ENCODE measurements at places on chromosomes 7 and 10. TPM values are rescaled to one million over a fixed set of nuclear protein-coding genes. Genes with fewer than 3 reads are reported as not detected.

- no peak for DNase-seq
Observed at GRCh38 chr7:13898957-13899670, 90.4 kb downstream of the ETV1 start.

DNA sequence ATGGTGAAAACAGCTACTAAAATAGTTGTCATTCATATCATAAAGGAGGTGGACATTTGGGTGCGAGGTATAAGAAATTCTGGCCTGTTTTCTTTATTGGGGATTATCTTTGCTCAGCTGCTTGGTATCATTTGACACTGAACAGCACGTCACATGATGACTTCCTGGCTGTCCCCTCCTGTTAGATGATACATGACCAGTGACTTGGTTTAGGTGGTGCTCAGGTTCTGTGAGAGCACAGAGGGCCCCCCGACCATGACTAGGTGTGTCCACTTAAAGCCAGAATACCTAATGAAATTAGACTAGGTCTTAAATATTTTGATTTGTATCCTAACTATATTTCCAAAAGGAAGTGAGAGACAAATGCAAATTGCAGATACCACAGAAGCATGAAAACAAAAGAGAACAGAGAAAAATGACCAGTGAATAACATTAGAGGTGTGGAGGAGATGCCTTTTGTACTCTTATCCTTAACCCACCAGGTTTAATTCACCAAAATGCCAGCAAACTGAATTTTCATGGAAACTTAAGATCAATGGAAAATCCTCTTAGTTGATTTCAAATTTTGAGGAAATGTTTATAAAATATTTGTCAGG lies 50.6 kb upstream of the GJD4 start:
- no peak for DNase-seq

DNA sequence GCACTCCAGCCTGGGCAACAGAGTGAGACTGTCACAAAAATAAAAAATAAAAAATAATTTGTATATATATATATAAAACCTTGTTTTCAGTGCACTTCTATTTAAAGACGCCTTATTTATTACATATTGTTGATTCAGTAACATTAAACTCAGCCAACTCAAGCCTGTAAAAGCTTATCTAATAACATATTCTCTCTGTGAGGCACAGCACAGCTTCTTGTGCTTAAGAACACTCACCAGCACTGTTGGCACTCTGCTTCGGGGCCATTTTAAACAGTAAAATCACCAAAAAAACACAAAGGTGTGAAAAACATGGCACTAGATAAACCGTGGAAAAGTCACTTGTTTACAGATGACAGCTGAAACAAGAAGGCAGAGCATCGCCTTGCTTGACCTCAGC lies 89.0 kb upstream of the C10orf90 start:
- DNase-seq = no peak

DNA sequence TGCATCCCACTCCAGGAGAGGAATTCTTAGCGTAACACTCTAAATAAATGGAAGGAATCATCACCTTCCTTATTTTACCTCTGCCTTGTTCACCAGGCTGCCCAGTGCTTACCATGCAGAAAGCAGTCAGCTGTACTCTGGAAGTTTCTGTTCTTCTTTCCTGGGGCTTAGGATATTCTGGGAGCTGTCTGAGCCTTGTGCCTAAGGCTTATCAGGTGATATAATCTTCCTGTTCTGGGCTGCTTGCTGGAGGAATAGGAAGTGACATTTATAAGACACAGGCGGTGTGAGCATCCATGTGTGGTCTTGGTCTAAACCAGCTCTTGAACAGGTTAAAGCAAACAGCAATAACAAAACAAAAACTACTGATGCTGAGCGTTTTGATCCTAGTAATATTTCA lies 13.5 kb downstream of the KCTD7 start:
- no peak for DNase-seq

DNA sequence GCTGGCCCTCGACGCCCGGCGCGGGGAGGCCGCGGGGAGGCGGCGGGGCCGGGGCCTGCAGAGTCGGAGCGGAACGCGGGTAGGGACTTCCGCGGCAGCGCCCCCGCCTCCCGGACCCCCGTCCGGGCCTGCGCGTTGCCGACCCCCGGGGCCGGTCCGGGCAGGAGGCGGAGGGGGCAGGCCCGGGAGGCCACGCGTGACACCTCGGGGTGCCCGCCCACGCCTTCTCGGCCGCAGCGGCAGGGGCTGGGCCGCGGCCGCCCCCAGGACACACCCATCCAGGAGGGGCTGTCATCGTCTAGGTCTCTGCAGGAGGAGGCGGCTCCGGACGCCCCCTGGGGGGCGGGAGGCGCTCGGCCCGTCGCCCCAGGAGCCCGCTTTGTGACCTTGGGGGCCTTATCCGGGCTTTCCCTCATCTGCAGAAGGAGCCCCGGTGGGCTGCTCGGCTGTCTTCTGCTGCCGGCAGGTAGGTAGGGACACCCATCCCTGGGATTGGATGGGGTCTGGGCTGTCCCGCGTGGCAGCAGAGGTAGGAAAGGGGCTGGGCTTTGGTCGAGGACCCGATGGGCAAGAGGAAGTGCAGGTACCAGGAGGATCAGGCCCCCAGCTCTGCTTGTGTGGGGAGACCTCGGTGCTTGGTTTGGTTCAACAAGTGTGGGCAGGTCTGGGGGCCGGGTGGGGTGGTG lies 569 bp downstream of the ZNF316 start:
- DNase-seq = peak; percentile 67

- DNase-seq = no peak
Observed at GRCh38 chr10:132636358-132636757, 98.8 kb downstream of the INPP5A start.

DNA sequence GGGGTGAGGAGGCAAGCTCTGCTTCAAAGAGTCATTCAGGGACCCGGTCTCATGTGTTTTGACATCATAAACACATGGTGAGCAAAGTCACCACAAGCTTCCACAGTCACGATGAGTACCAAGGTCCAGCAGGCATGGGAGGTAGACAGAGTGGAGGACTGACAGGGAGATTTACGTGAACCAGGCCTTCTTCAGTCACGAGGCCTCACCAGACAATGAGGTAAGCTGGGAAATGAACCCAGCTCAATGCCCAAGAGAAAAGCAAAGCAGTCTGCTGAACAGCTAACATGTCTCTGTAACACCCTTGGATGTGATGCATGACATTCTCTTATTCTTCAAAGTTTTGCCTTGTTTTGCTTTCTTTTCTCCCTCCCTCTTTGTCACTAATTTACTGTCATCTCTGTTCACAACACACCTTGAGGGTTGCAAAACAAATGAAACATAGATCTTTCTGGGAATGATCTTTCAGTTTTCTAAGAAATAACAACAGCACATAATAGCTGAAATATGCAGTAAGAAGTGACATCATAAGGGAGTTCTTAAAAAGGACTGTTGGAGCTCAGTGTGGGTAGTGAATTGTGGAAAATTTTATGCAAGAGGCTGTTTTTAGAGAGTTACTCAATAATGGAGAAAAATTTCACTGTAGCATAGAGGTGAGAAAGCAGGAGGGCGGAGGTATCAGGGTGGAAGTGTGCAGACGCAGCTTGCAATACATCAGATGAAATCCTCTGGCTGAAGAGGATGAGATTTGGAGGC lies 9.0 kb downstream of the PPP1R17 start:
- no peak for DNase-seq

DNA sequence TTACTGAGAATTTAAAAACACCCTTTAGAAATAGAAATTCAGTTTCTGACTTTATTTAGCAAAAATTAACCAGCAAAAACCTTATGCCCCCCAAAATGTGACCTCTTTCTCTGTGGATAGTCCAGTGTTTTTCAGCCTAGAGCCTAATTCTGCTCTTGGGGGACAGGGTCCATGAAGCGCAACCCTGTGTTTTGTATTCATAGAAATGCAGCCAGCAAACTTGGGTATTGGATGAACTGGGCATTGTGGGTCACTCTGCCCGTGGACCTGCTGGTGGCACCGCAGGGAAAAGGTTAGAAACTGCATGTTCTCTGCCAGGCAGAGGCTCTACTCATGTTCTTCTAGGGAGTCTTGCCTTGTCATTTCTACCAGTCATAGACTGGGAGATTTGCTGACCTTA lies 787.4 kb upstream of the C7orf33 start:
- DNase-seq = no peak

GRCh38 chr7:80288175-80289122 lies 153.8 kb downstream of the GNAI1 start:
- DNase-seq = peak; percentile 36

DNA sequence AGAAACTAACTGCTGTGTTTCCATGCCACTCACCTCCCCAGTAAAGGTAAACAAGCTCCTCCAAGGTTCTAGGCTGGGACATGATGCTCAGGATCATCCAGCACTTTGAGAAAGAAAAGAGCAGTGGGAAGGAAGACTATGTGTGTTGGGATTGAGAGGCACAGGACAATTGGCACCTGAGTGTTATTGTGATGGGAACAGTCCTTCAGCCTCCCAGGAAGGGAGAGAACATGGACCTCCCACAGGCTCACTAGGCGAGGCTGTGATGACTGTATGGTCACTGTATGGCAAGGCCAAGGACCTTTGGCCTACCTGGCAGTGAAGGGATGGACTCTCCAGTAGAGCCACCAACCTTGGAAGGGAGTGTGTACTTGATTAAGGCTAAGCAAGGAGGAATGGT lies 123.2 kb upstream of the UNC5B start:
- DNase-seq = no peak

DNA sequence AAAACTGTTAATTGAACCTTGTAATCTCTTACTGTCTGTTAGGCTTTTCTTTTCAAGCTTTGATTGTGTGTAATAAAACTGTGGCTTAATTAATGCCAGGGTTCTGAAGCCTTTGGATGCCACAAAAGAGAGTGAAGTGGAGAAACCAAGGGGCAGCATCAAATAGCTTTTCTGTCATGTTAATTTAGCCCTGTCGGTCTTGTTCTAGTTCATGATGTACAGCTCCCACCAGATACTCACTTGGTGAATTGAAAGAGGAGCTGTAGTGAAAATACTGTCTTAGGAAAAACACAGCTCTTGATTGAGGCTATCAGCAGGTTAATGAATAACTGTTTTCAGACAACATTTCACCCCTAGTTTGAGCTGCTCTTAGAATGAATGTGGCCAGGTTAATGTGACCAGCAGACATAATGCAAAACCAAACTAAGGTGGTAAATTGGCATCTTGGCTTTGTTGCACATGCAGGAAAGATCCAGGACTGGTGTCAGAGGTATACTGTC lies 94.2 kb downstream of the POLL start:
- no peak for DNase-seq

GRCh38 chr7:66442385-66442784 lies 186.3 kb upstream of the KCTD7 start:
- DNase-seq = no peak

- no peak for DNase-seq
Observed at GRCh38 chr10:69490876-69491275, 39.6 kb downstream of the TSPAN15 start.

- no peak for DNase-seq
Observed at GRCh38 chr10:119090968-119091367, 10.4 kb upstream of the EIF3A start.

DNA sequence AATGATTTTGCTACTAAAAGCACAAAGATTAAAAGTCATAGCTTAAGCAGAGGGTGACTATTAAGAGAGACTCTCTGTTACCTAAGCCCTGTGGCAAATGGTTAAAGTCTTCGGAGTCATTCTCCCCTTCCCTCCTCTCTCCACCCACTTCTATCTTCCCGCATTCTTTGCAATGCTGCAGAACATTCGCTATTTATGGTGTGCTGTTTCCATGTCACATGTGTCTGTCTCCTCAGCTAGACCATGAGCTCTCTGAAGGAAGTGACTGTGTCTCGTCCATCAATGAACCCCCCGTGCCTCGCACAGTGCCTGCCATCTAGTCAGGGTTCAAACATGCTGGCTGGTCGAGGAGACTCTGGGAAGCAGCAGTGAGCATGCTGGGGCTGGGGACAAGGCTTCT lies 272.4 kb downstream of the USP6NL start:
- no peak for DNase-seq

- no peak for DNase-seq
Observed at GRCh38 chr7:91776171-91776570, 104.3 kb downstream of the MTERF1 start.

DNA sequence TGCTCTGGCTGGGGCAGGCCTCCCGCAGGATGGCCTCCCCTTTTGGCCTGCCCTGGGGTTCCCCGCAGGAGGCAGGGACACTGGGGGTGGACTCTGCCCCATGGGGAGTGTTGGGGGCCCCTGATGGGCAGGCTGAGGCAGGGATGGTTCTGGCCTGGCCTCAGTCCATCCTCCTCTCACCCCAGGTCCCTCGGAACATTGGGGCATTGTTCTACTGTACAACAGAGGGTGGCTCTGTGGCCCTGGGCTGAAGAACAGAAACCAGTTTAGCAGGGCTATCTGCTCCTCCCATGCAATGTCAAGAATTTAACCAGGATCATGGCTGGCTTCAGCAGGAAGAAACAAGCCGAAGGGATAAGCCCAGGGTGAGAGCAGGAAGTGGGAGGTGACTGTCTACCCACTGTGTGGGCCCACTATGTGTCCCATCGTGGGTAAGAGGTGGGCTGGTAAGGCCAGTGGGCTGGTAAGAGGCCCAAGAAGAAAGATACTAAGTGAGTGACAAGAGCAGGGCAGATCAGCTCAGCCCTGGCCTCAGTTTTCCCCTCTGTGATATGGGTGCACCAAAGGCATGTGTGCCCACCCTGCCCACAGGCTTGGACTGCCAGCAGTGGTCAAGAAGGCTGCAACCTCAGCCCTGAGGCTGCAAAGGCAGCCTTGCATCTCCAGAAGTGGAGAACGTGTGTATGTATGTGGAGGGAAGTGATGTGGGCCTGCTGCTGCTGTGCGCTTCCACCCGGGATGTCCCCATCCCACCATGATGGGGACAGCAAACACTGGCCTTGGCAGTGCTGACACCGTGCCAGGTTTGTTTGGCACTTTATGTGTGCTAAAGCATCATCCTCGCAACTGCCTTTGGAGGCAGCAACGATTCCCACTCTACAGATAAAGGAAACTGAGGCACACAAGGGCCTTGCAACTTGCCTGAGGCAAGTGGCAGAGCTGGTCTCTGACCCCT lies 138.9 kb downstream of the SH3PXD2A start:
- peak; percentile 35 for DNase-seq

SRI gene
- total RNA-seq = 169 TPM

RTKN2 gene
- 25.4 TPM for total RNA-seq

SLC16A12 gene
- total RNA-seq = 2.0 TPM

NUTM2D gene
- 0.54 TPM for total RNA-seq

SLC13A1 gene
- not detected for total RNA-seq

UBTD1 gene
- 29.0 TPM for total RNA-seq

TFEC gene
- not detected for total RNA-seq

CREB3L2 gene
- total RNA-seq = 29.3 TPM

CPXM2 gene
- 5.3 TPM for total RNA-seq

ADK gene
- 50.3 TPM for total RNA-seq

ORC5 gene
- total RNA-seq = 89.0 TPM

MGAM2 gene
- total RNA-seq = 0.07 TPM

DENND11 gene
- total RNA-seq = 23.9 TPM

ZNF117 gene
- total RNA-seq = 20.0 TPM

ACSM6 gene
- not detected for total RNA-seq

Measured in GM23338 (cell line).